ENCODE measurements at places on chromosomes 1 and 21. TPM values are rescaled to one million over a fixed set of nuclear protein-coding genes. Genes with fewer than 3 reads are reported as not detected.

DNA sequence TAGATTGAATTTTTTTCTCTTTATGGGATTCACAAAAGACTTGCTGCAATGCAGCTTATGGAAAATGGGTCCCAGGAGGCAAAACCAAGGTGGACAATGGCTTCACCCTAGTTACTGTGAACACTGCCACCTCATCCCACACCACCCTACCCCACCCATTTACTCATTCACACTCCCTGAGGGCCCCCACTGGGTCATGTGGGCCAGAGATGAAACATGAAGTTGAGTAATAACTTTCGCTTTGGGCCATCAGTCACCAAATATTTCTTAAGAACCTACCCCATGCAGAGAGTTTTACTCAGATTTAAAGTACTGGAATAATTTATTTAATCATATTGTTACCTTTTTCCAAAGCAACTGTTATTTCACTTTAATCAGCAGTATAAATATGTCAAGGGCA lies 191.8 kb downstream of the TPR start:
- H3K4me1 ChIP-seq: peaks cover 5% of the 10 kb centered on the region
- no peak overlapping the region for H3K27ac ChIP-seq
- peaks cover 5% of the 10 kb centered on the region for H3K36me3 ChIP-seq

GRCh38 chr1:160107512-160107911 lies 8.0 kb upstream of the ATP1A2 start:
- H3K27me3 ChIP-seq: peaks cover 5% of the 10 kb centered on the region
- H3K4me3 ChIP-seq: no peak overlapping the region
- H3K36me3 ChIP-seq: no peaks in the 10 kb centered on the region
- DNase-seq: no peak
- no peak overlapping the region for H3K27ac ChIP-seq

GRCh38 chr21:39842741-39843459 lies 24.3 kb upstream of the PCP4 start:
- no peaks in the 10 kb centered on the region for H3K36me3 ChIP-seq
- H3K4me1 ChIP-seq: peaks cover 4% of the 10 kb centered on the region
- DNase-seq: no peak
- peaks cover 7% of the 10 kb centered on the region for H3K27me3 ChIP-seq

DNA sequence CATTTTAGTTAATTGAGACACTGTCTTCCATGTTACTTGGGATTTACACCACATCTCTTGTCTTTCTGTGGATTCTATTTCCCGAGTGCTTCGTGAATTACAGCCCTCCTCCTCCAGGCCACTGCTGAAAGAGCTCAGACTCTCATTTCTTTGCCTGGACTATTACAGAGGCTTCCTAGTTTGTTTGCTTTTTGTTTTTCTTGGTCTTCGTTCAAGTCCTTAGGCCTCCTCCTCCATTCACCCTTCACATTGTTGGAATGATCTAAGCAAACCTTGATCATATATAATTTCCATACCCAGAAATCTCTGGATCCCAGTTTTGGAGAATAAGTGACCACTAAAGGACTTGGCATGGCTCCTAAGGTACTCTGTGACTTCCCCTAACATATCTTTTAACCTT lies 94.1 kb downstream of the CNIH3 start:
- no peaks in the 10 kb centered on the region for H3K36me3 ChIP-seq
- DNase-seq: no peak
- H3K4me1 ChIP-seq: no peaks in the 10 kb centered on the region
- H3K4me3 ChIP-seq: no peak overlapping the region
- H3K27ac ChIP-seq: no peak overlapping the region
- H3K27me3 ChIP-seq: no peaks in the 10 kb centered on the region

- no peaks in the 10 kb centered on the region for H3K27me3 ChIP-seq
- no peak for DNase-seq
- no peak overlapping the region for H3K27ac ChIP-seq
- no peak overlapping the region for H3K4me3 ChIP-seq
- peaks cover 8% of the 10 kb centered on the region for H3K4me1 ChIP-seq
These were observed 104.8 kb downstream of the TOMM20 start for GRCh38 chr1:235023711-235024439.

DNA sequence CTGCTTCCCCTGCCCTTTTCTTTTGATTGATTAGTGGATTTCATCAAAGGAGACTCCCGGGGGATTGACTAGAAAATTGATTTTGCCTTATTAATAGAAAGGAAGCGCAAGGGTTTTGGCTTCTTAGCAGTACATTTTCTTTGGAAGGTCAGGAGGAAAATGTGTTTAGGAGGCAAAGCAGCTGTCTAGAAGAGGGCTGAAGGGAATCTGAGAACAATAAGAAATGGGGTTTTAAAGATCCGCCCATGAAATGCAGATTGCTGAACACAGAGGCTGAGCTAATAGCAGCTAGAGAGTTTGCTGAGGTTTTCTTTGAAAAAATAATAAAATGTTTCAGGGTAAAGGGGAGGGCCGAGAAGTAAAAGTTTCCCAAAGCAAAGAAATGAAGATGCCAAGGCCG lies 4.9 kb downstream of the SERTAD4 start:
- peaks cover 64% of the 10 kb centered on the region for H3K4me1 ChIP-seq
- H3K27ac ChIP-seq: peak overlapping the region; percentile 91
- H3K4me3 ChIP-seq: peak overlapping the region; percentile 48
- DNase-seq: no peak
- no peaks in the 10 kb centered on the region for H3K36me3 ChIP-seq

GRCh38 chr1:62235576-62235975 lies 40.9 kb downstream of the L1TD1 start:
- H3K4me3 ChIP-seq: no peak overlapping the region
- H3K27me3 ChIP-seq: peaks cover 21% of the 10 kb centered on the region
- no peak overlapping the region for H3K27ac ChIP-seq
- H3K4me1 ChIP-seq: no peaks in the 10 kb centered on the region
- no peak for DNase-seq
- H3K36me3 ChIP-seq: no peaks in the 10 kb centered on the region

DNA sequence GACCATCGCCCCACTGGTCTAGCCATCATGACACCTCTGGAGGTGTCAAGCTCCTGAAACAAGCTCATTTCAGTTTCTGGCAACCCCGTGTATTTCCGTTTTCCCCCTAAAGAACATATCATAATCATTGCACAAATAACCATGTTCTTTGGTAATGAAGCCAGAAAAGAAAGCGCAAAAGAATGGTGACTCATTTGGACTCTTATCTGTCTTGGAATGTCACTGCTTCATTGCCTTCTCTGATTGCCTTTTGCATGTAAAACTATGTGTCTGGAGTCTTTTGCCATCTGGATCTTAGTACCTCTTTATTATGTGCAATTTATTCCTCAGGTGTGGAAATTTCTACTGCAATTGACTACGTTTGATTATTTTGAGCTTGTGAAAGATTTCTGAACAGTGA lies 110.5 kb downstream of the COLGALT2 start:
- no peaks in the 10 kb centered on the region for H3K27me3 ChIP-seq
- peak overlapping the region; percentile 25 for H3K27ac ChIP-seq
- DNase-seq: no peak
- H3K4me3 ChIP-seq: no peak overlapping the region
- H3K36me3 ChIP-seq: peaks cover 75% of the 10 kb centered on the region

- peaks cover 21% of the 10 kb centered on the region for H3K4me1 ChIP-seq
- no peak for DNase-seq
- H3K27me3 ChIP-seq: no peaks in the 10 kb centered on the region
- H3K4me3 ChIP-seq: no peak overlapping the region
- H3K36me3 ChIP-seq: no peaks in the 10 kb centered on the region
These were observed 45.3 kb upstream of the ITPKB start for GRCh38 chr1:226784081-226785049.

GRCh38 chr1:53621144-53621543 lies 117.8 kb downstream of the GLIS1 start:
- DNase-seq: no peak
- H3K27ac ChIP-seq: no peak overlapping the region
- no peaks in the 10 kb centered on the region for H3K36me3 ChIP-seq
- H3K4me1 ChIP-seq: no peaks in the 10 kb centered on the region

DNA sequence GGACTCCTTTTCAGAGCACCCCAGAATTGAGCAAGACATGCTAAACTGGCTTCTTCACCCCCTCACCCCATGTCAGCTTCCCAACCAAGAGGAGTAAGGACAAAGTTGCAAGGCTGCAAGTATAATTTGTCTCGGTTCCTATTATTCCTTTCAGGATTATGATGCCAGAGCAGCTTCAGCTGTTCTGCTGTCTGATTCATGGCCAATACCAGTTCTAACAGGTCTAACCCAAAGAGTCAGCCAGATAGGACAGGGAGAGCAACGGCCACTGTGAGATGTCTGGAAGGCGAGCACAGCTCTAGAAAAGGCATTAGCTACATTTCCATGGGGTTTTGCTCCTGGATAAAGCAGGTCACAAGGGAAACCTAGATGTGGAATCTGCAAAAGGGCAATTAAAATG lies 53.3 kb upstream of the HOOK1 start:
- H3K4me1 ChIP-seq: peaks cover 22% of the 10 kb centered on the region
- no peak for DNase-seq
- no peak overlapping the region for H3K27ac ChIP-seq
- H3K36me3 ChIP-seq: no peaks in the 10 kb centered on the region
- no peak overlapping the region for H3K4me3 ChIP-seq

DNA sequence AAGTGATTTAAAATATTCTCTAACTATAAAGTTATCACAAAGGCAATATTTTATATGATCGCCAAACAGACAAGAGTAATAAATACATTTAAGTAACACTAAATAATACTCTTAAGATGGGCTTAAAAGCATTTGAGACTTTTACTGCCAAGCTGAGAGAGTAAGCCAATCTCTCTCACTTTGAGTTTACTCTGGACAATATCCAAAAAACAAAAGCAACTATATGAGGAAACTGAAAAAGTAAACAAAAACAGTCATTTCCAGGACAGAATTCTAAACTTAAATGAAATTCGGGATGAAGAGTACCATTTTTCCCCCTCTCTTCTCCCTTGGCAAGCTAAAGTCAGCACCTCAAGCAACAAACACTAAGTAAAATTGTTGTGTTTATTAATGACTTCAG lies 173.2 kb downstream of the COP1 start:
- peaks cover 4% of the 10 kb centered on the region for H3K4me1 ChIP-seq
- DNase-seq: no peak
- H3K4me3 ChIP-seq: no peak overlapping the region
- H3K27me3 ChIP-seq: no peaks in the 10 kb centered on the region

DNA sequence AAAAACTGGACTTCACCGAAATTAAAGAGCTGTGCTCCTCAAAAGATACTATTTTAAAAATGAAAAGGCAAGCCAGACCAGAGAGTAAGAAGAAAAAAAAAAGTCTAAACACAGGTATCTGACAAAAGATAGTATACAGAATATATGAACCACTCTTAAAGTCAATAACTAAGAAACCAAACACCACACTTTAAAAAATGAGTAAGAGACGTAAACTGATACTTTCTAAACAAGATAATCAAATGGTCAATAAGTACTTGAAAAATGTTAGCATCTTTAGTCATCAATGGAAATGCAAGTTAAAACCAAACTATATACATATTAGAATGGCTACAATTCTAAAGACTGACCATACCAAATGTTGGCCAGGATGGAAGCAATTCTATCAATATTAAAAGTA lies 77.6 kb downstream of the EVI5 start:
- H3K27ac ChIP-seq: no peak overlapping the region
- DNase-seq: no peak
- H3K4me3 ChIP-seq: no peak overlapping the region
- H3K36me3 ChIP-seq: no peaks in the 10 kb centered on the region
- H3K27me3 ChIP-seq: no peaks in the 10 kb centered on the region

GRCh38 chr1:80064524-80064923 lies 1058.0 kb upstream of the ADGRL4 start:
- H3K4me3 ChIP-seq: no peak overlapping the region
- H3K27ac ChIP-seq: no peak overlapping the region
- no peaks in the 10 kb centered on the region for H3K27me3 ChIP-seq
- H3K36me3 ChIP-seq: no peaks in the 10 kb centered on the region
- DNase-seq: no peak

DNA sequence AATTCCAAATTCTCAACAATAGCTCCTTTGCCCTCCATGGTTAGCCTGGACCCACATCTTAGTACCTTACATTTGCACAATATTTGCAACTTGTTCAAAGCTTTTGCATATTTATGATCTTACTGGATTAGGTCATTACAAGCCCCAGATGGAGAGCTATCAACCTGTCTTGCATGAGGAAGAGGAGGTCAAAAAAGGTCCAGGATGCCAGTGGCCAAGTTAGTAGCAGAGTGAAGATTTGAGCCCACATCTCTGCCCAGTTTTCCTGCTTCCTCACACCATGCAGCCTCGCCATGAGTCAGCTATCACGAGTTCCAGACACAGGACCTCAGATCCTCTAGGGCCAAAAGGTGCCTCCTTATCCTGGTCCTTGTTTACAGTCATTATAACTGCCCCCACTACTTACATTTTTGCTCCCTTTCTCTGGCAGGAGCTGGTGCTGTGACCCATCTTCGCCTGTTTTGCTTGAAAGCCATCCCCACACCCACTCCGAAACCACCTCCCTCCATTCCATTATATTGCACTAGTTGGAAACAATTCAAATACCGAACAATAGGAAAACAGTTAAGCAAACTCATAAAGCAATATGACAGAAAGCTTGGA lies 5.0 kb upstream of the AHCYL1 start:
- H3K4me1 ChIP-seq: peaks cover 59% of the 10 kb centered on the region
- H3K4me3 ChIP-seq: no peak overlapping the region
- no peaks in the 10 kb centered on the region for H3K27me3 ChIP-seq

GRCh38 chr1:199335496-199335895 lies 692.0 kb upstream of the NR5A2 start:
- no peaks in the 10 kb centered on the region for H3K36me3 ChIP-seq
- no peaks in the 10 kb centered on the region for H3K4me1 ChIP-seq
- DNase-seq: no peak
- no peak overlapping the region for H3K4me3 ChIP-seq

Gene CNKSR1
- total RNA-seq: 1.8 TPM

Gene PKLR
- not detected for total RNA-seq

Gene LAX1
- total RNA-seq: not detected

Gene GCSAML
- 0.19 TPM for total RNA-seq

Gene CDK11B
- total RNA-seq: 24.3 TPM

Gene C1orf115
- total RNA-seq: 14.2 TPM
